ENCODE measurements at places on chromosomes 16 and 17.

- DNase-seq = no peak
Measured at GRCh38 chr17:57340160-57340981, 84.0 kb downstream of the MSI2 start.

DNA sequence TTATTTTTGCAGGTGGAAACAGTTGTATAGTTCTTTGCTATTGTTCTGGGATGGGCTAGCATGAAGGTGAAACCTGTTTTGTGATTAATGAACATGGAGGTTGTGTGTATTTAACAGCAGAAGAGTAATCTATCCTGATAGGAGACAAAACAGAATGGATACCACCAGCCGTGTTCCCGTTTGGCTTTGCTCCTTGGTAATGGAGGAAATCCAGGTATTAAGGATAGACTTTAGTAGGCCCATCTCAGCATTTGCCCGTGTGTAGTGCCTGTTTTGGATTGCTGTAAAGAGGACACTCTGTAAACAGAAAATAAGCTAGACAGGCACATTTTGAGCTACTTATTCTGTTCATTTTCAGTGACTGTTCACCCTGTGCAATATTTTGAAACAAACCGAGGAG is 215.1 kb downstream of the RBFOX1 start:
- DNase-seq = no peak

GRCh38 chr16:6898896-6899295 is 433.7 kb upstream of the RBFOX1 start:
- DNase-seq = no peak

DNA sequence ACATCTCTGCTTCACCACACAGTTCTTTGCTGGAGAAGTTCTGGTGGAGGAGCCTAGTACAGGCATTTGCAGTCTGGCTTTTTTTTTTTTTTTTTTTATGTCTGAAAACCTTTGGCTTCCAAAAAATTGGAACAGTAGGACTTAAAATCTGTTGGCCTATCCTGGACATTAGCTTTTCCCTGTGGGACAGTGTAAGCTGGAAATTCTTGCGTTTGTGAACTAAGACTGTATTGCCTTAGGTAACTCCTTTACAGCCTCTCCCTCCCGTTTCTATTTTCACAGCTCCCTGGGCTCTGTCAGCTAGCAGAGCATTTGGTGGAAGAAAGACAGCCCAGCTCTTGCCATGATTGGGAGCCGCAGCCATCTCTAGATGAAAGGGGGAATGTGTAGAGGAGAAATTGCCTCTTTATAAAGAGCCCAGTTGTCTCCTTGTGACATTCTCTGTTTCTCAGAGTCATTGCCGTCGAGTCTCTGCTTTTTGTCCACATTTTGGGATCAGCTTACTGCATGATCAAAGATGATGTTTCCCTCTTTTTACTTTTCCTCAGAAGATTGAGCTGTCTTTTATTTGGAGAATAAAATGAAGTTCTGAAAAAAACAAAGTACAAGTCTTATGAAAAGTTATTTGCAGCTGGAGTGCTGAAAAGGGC is 227.5 kb downstream of the SPECC1 start:
- DNase-seq = no peak

DNA sequence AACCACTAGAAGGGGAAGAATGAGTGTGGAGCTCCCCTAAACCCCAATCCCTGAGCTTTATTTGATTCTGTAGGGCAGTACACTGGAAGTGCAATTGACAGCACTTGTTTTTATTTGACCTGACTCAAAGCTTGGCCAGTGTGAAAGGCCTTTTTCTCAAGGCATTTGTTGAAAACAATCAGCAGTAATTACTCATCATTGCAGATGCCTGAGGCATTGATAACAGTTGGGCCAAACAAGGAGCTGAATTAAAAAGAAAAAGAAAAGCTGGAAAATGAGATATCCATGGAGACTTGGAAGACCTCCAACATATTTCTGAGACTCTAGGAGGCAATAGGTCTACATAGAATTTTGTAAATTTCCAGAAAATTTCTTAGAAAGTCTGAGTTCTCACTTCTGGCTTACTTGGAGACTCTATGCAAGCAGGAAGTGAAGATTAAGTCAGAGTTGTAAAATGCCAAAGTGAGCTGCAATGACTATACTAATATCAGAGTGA is 200.8 kb upstream of the KCNJ16 start:
- DNase-seq = peak; percentile 74

DNA sequence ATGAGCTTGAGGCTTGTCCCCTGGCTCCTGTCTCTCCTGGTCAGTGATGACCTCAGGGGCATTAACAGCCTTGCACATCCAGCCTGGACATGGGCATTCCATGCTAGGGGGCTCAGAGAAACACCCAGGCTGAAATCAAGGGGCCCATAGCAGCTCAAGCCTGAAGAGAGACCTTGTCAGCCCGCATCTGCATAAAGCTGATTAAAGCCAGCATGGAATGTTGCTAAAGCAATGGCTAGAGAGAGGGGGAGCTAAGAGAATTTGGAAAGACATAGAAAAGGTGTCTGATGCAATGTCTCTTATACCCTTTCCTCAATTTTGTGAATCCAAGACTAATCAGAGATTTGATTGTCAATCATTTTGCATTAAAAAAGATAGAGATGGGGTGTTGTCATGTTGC is 51.4 kb upstream of the WSCD1 start:
- no peak for DNase-seq

- DNase-seq = peak; percentile 47
Measured at GRCh38 chr17:33127706-33128105, 136.1 kb downstream of the SPACA3 start.

DNA sequence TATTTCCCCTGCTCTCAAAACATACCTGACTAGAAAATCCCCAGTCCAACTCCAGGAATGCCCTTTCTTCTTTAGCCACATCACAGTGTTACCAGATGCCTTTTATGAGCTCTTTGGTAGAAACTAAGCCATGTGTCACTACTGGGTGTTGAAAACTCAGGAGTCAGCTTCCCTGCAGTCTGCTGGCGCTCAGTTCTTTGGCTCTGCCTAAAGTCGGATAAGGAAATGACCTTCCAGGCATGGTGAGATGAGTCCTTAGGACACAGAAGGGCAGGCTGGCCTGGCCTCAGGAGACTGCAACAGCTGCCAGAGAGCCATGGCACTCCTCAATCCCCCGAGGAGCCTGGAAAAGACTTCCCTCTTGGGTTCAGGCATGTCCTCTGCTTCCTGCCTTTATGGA is 89.1 kb downstream of the CDH13 start:
- DNase-seq = no peak

DNA sequence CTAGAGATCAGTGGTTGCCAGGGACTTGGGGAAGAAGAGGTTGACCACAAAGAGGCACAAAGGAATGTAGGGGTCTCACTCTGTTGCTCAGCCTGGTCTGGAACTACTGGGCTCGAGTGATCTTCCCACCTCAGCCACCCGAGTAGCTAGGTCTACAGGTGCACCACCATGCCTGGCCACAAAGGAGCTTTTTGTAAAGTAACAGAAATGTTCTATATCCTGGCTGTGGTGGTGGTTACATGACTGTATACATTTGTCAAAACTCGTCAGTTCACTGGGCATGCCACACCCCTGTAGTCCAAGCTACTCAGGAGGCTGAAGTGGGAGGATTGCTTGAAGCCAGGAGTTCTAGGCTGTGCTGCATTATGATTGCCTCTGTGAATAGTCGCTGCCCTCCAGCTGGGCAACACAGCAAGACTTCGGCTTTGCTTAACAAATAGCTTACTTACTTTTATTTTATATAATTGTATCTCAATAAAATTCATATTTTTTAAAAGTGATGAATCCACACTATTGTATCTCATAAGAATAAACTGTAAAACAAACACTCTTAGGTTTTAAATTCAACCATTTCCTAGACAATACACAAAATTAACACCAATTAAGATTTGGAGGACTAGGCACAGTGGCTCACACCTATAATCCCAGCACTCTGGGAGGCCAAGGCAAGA is 5.0 kb downstream of the SKA2 start:
- DNase-seq = peak; percentile 15

GRCh38 chr16:50997679-50998078 is 153.4 kb downstream of the SALL1 start:
- DNase-seq = no peak

- no peak for DNase-seq
Measured at GRCh38 chr16:49619811-49620157, 236.1 kb downstream of the ZNF423 start.

- peak; percentile 6 for DNase-seq
Measured at GRCh38 chr16:49527611-49528010, 154.0 kb downstream of the C16orf78 start.

DNA sequence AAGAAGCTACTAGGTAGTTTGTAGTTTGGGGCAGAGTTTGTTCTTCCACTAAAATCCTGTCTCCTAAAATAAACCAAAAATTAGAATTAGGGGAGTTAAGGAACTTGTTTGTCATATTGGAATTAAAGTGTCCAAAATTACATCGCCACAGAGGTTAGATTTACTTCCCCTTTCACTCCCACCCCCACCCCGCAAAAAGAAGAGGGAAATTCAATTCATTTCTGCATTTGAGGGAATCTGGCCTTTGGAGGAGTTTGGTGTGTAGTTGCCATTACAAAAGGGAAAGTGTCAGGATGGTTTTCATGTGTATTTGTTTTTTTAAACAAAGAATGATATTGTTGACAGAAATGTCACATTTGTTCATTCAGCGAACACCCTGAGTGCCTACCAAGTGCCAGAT is 5.8 kb downstream of the TMEM97 start:
- no peak for DNase-seq

GRCh38 chr16:65113441-65113840 is 8.4 kb downstream of the CDH11 start:
- DNase-seq = no peak

- DNase-seq = no peak
Measured at GRCh38 chr16:86786338-86786737, 208.0 kb downstream of the FOXL1 start.

DNA sequence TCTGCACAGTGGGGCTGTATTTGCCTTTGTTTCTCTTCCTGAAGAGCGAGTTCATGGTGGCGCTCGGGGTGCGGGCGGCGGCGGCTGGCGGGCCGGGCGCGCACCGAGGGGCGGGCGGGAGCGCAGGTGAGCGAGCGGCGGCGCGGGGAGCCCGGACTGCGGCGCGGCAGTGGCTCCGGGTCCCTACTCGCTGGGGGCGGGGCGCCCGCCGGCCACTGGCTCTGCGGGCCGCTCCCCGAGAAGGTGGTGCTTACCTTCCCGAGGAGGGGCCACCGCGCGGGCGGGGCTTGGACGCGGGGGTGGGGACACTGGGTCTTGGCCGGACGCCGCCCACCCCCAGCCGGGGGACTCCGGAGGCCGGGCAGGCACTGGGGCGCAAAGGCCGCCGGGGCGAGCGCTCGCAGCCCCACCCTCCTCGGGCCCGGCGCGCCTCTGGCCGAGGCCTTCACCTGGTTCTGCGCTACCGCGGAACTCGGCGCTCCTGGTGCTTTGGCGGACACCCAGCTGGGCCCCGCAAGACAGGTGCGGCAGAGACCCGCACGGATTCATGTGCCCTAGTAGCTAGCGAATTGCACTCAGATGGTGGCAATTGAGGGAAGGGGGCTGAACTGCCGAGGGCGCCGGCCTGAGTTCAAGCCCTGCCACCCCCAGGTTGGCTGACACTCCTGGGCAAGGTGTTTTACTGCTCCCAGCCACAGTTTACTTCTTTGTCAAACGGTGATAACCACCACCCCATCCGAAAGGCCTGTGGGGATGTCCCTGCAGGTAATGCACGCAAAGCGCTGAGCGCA is at the start of gene PPL:
PPL (minus strand) TSS at position 158 of the 791 bp plus-strand sequence; CDS start at position 55, 103 bp downstream.
- DNase-seq = no peak

DNA sequence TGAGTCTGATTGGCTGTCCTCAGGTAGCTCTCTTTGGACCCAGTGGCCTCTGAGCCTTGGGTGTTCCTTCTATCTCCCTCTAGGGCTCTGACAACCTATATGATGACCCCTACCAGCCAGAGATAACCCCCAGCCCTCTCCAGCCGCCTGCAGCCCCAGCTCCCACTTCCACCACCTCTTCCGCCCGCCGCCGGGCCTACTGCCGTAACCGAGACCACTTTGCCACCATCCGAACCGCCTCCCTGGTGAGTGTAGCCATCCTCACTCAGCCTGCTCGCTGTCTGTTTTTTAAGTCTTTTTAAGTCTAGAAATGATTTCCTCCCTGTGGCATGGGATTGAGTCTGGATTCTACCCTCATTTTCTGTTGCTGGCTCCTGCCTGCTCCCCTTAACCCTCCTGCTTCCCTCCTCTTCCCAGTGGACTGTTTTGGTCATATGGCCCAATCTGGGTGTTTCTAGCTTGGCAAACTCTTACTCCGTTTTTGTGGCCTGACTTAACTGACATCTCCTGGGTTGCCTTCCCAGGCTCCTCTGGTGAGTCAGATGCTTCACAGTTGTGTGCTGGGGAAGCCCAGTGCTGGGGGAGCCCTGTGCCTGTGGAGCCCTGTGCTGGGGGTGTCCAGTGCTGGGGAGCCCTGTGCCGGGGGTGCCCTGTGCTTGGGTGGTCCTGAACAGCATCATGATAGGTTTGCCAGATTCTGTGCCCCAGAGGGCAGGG is 9.9 kb downstream of the TAOK2 start:
- DNase-seq = no peak

GRCh38 chr16:69747115-69747514 is 7.6 kb downstream of the NOB1 start:
- DNase-seq = no peak

DNA sequence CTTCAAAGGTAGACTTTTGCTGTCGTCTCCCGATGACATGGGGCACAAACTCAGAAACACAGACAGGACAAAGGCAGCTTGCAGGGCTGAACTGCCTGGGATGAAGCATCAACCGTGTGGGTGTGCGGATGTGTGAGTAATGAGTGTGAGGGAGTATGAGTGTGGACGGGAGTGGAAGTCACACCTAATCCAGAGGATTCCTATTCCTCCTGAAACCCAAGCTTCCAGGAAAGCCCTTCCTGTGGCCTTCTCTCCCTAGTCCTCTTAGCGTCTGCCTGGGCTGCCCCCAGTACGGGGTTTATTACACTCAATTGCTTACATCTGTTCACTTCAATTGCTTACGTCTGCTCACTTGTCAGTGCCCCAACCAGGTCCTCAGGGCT is 2.3 kb upstream of the IL4R start:
- DNase-seq = peak; percentile 50

GRCh38 chr17:1967213-1967612 is 57.9 kb downstream of the RTN4RL1 start:
- DNase-seq = no peak

DNA sequence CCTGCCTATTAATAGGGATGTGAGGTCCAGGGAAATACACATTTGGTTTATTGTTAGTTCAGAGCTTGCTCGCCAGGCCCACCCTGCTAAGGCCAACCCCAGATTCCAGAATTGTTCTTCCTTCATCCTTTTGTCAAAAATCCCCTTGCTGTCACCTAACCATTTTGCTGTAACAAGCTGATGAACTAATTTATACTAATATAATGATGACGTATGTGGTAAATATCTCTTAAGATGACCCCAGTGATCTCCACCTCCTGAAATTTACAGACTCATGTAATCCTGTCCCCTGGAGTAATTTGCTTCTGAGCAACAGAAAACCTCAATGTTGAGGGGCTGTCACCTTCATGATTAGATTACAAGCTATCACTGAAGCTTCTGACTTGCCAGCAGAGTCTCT is 236.3 kb upstream of the N4BP1 start:
- no peak for DNase-seq
